ENCODE measurements at places on chromosomes 12 and 14. TPM values are rescaled to one million over a fixed set of nuclear protein-coding genes. Genes with fewer than 3 reads are reported as not detected.

RSRC2 gene
- total RNA-seq = 40.7 TPM

CABP1 gene
- total RNA-seq = 0.29 TPM

GRCh38 chr14:23206422-23207145 is 23.1 kb upstream of the SLC7A8 start:
- peaks cover 11% of the 10 kb centered on the region for H3K4me1 ChIP-seq
- no peak for DNase-seq
- no peaks in the 10 kb centered on the region for H3K36me3 ChIP-seq

DNA sequence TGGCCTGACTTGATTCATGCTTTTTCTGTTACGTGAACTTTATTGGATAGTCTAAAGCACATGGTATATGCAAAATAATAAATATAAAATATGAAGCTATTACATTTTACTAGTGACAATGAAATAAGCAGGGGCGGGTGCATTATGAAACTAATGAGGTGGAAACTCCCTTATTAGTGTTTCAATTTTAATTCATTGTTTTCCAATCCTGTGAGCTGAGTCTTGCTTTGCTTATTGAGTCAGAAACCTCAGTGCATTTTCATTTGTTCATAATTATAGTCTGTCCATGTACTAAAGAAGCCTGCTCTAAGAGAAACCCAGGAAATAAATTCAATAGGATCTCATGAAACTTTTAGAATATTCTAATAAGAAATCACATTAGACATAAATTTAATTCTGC is 78.5 kb downstream of the CNTN1 start:
- no peaks in the 10 kb centered on the region for H3K36me3 ChIP-seq
- H3K4me1 ChIP-seq = no peaks in the 10 kb centered on the region
- no peak overlapping the region for H3K4me3 ChIP-seq
- no peak overlapping the region for H3K27ac ChIP-seq

Measured in HFFc6 (cell line).